ENCODE measurements at places on chromosomes 5 and 9. TPM values are rescaled to one million over a fixed set of nuclear protein-coding genes. Genes with fewer than 3 reads are reported as not detected.

- H3K27me3 ChIP-seq = no peaks in the 10 kb centered on the region
- H3K4me1 ChIP-seq = no peaks in the 10 kb centered on the region
- no peak overlapping the region for H3K4me3 ChIP-seq
- DNase-seq = no peak
- H3K27ac ChIP-seq = no peak overlapping the region
- no peaks in the 10 kb centered on the region for H3K36me3 ChIP-seq
Observed at GRCh38 chr5:108696951-108697715, 50.6 kb upstream of the FER start.

- H3K4me3 ChIP-seq = no peak overlapping the region
- no peaks in the 10 kb centered on the region for H3K36me3 ChIP-seq
- no peaks in the 10 kb centered on the region for H3K4me1 ChIP-seq
Observed at GRCh38 chr5:32810804-32811203, 99.7 kb downstream of the NPR3 start.

DNA sequence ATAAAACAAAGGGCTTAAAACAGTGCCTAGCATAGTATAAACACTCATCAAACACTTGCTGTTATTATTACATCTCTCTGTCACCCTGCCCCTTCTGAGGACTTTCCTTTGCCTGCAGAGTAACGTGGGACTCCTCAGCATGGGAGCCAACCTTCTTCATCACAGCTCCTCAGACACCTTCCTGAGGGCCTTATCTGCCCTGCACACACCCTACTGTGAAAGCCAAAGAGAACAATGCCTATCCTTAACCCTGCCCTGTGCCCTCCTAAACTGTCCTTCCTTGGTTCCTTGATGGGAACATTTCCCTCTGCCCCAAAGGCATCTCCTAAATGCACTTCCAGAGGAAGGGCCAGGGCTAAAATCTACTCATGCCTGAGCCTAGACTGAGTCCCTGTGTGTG is 20.6 kb upstream of the HAND1 start:
- no peak overlapping the region for H3K4me3 ChIP-seq
- H3K27me3 ChIP-seq = peaks cover 15% of the 10 kb centered on the region
- H3K4me1 ChIP-seq = no peaks in the 10 kb centered on the region
- H3K27ac ChIP-seq = no peak overlapping the region

DNA sequence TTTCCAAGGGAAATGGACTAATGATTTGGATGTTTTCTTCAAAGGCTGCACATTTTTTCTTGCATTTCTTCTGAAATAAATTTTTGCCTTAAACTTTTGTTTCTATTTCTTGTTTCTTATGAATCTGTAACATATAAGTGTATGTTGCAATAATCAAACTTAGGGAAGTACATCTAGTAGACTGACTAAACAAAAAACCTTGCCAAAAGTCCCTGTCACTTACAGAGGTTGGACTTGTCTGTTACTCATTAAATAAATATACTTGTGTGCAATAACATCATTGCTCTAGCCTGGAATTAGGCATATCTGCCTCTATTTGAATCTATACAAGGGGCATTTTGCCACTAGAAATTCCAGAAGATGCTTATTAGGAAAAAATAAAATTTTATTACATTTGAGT is 56.6 kb downstream of the C6 start:
- H3K4me3 ChIP-seq = no peak overlapping the region
- no peak overlapping the region for H3K27ac ChIP-seq
- H3K27me3 ChIP-seq = no peaks in the 10 kb centered on the region
- DNase-seq = no peak
- H3K36me3 ChIP-seq = no peaks in the 10 kb centered on the region

SRA1 gene
- 25.1 TPM for total RNA-seq

AMBP gene
- total RNA-seq = not detected

ARL10 gene
- 6.0 TPM for total RNA-seq

GRCh38 chr9:128690684-128691034 is 1.6 kb downstream of the SET start:
- H3K4me3 ChIP-seq = peak overlapping the region; percentile 90
- peaks cover 41% of the 10 kb centered on the region for H3K36me3 ChIP-seq
- DNase-seq = no peak
- no peak overlapping the region for H3K27ac ChIP-seq
- H3K27me3 ChIP-seq = no peaks in the 10 kb centered on the region

GFI1B gene
- total RNA-seq = 0.90 TPM

- DNase-seq = no peak
- H3K27me3 ChIP-seq = no peaks in the 10 kb centered on the region
- no peak overlapping the region for H3K27ac ChIP-seq
- H3K4me3 ChIP-seq = no peak overlapping the region
Observed at GRCh38 chr5:15834596-15835245, 334.7 kb downstream of the FBXL7 start.

DNA sequence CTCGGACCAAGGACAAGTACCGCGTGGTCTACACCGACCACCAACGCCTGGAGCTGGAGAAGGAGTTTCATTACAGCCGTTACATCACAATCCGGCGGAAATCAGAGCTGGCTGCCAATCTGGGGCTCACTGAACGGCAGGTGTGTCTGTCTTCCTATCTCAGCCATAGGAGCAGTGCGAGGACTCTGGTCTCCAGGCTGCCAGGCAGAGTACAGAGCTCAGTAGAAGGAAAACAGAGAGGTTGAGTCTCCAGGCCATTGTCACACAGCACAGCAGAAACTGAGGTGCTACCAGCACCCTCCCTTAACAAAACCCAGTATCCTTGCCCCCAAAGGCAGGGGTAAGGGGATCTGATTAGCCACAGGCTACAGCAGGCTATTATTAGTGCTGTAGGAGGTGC is 7.1 kb upstream of the SLC6A7 start:
- H3K36me3 ChIP-seq = no peaks in the 10 kb centered on the region
- no peak overlapping the region for H3K4me3 ChIP-seq
- H3K4me1 ChIP-seq = peaks cover 16% of the 10 kb centered on the region
- no peaks in the 10 kb centered on the region for H3K27me3 ChIP-seq
- no peak overlapping the region for H3K27ac ChIP-seq

DNA sequence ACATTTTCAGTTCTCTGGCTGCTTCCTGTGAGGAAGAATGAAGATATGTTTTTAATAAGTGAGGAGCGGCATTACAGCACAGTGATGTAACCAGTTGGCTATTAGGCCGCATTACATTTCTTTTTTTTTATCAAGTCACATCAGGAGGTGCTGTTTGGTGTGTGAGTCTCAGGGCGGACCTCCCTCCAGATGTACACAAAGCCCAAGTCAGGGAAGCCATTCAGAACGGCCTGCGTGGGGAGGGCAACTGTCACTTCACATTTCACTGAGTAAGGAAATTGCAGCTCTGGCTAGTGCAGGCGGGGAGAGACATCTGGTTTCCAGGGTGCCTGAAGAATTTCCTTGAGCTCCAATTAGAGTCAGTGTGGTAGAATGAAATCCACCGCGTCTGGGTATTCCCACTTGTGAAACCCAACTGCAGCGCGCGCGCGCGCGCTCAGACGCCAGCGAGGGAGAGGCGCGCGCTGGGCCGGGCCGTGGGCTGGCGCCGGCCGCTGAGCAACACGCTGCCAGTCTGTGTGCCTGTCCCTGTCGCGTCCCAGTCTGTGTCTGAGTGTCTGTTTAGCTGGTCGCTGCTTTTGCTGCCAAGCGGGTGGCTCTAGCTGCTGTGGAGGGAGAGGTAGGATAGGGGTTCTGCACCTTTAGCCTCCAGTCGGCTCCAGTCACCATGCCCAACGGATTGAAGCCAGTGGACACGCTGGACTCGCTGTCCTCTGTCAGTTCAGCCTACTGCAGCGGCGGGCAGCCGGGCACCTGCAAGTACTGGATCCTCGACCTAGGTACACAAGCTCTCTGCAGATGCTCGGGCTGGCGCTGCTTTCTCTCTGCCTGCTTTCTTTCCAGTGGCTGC is 140.8 kb upstream of the OTULINL start:
- peaks cover 18% of the 10 kb centered on the region for H3K4me1 ChIP-seq
- H3K4me3 ChIP-seq = peak overlapping the region; percentile 9
- DNase-seq = peak; percentile 84
- no peaks in the 10 kb centered on the region for H3K36me3 ChIP-seq

DNA sequence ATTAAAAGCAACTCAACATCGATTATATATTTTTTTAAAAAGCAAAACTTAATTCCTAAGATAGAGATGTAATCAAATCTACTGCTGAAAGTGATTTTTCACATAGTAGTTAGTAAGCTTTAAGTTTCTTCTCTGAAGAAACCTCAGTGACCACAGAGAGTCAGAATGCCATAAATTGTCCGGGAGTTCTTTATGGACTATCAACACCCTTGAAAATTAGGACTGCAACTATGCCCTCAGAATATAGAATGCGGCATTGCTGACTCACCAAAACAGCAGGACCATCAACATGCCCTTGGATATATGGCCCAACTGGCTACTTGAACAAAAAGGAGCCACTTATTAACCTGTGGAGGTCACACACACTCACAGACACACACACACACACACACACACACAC is 228.9 kb upstream of the SNX2 start:
- no peak overlapping the region for H3K4me3 ChIP-seq
- H3K27me3 ChIP-seq = no peaks in the 10 kb centered on the region
- DNase-seq = no peak
- no peaks in the 10 kb centered on the region for H3K4me1 ChIP-seq

DNA sequence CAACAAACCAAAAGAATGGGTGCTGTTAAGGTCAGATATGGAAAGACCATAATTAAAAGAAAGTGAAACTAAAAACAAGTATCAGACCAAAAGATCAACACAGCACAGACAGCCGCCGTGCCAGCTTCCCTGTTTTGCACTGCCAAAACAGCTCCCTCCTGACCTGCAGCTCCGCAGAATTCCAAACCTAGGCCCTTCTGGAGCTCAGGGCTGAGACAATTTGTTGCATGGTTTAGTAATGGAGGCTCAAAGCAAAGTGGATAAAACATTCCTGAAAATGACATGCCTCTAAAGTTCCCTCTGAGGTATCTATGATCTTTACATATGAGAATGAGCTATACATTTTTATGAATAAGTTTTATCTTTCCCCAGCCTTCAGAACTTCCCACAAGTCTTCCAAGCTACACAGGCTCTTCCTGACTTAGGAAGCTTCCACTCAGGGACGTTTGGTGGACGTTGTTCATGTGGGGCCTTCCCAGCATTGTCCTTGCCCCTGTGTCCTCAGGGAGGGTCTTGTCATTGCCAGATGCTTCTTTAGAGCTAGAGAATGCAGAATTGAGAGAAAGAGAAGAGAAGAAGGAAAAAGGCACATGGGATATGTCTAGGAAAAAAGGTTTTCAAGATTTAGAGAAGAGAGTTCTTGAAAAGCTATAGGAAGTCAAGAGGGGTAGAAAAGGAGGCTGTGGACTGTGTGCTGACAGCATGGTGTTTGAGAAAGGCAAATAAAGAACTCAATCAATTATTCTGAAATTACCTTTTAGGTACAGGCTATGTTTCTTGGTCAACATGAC is 28.4 kb upstream of the SSBP2 start:
- no peaks in the 10 kb centered on the region for H3K36me3 ChIP-seq
- H3K4me3 ChIP-seq = peak overlapping the region; percentile 19
- no peaks in the 10 kb centered on the region for H3K27me3 ChIP-seq
- peak; percentile 90 for DNase-seq

GRCh38 chr5:170327168-170327567 is 29.6 kb upstream of the LCP2 start:
- no peak for DNase-seq
- H3K36me3 ChIP-seq = no peaks in the 10 kb centered on the region
- H3K27me3 ChIP-seq = no peaks in the 10 kb centered on the region
- H3K4me3 ChIP-seq = no peak overlapping the region
- H3K27ac ChIP-seq = no peak overlapping the region

PCA3 gene
- not detected for total RNA-seq

DNA sequence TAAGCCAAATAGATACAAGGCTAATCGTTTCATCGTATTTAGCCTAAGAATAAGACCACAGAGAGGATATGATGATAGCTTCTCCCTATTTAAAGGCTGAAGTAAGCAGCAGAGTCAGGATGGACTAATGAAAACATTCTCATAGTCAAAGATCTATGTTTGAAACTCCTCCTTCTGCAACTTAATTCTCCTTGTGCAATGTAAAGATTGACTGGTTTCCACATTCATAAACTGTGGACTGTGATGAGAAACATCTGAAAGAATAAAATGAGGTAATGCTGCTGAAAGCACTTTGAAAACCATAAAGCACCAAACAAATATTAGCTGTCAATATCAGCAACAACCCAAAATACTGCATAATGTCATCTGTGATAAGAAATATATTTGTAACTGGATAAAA is 361.9 kb downstream of the CSNK1G3 start:
- H3K27ac ChIP-seq = no peak overlapping the region
- H3K4me1 ChIP-seq = peaks cover 7% of the 10 kb centered on the region
- DNase-seq = no peak
- H3K27me3 ChIP-seq = no peaks in the 10 kb centered on the region

GRCh38 chr9:792331-793260 is 48.9 kb upstream of the DMRT1 start:
- H3K4me3 ChIP-seq = no peak overlapping the region
- no peaks in the 10 kb centered on the region for H3K27me3 ChIP-seq
- H3K27ac ChIP-seq = peak overlapping the region; percentile 62
- H3K4me1 ChIP-seq = no peaks in the 10 kb centered on the region
- DNase-seq = peak; percentile 23

FBLL1 gene
- total RNA-seq = not detected

- H3K4me3 ChIP-seq = no peak overlapping the region
- no peak for DNase-seq
- H3K27me3 ChIP-seq = no peaks in the 10 kb centered on the region
- no peak overlapping the region for H3K27ac ChIP-seq
- no peaks in the 10 kb centered on the region for H3K36me3 ChIP-seq
Observed at GRCh38 chr9:82184524-82184923, 196.0 kb downstream of the SPATA31D1 start.

- peaks cover 13% of the 10 kb centered on the region for H3K4me1 ChIP-seq
- no peaks in the 10 kb centered on the region for H3K36me3 ChIP-seq
- no peak overlapping the region for H3K27ac ChIP-seq
- H3K4me3 ChIP-seq = no peak overlapping the region
Observed at GRCh38 chr9:87577746-87578145, 80.1 kb downstream of the DAPK1 start.

- DNase-seq = no peak
- no peak overlapping the region for H3K4me3 ChIP-seq
- H3K27ac ChIP-seq = no peak overlapping the region
- H3K27me3 ChIP-seq = no peaks in the 10 kb centered on the region
- no peaks in the 10 kb centered on the region for H3K4me1 ChIP-seq
Observed at GRCh38 chr9:81032030-81032572, 657.2 kb downstream of the TLE1 start.

- no peaks in the 10 kb centered on the region for H3K4me1 ChIP-seq
- H3K27ac ChIP-seq = no peak overlapping the region
- no peaks in the 10 kb centered on the region for H3K36me3 ChIP-seq
- DNase-seq = no peak
Observed at GRCh38 chr5:24110004-24110615, 534.7 kb downstream of the CDH10 start.

SLC45A2 gene
- not detected for total RNA-seq

IFNE gene
- not detected for total RNA-seq

BARHL1 gene
- not detected for total RNA-seq

GRCh38 chr5:142313682-142314081 is 11.1 kb downstream of the SPRY4 start:
- peaks cover 31% of the 10 kb centered on the region for H3K4me1 ChIP-seq
- H3K27me3 ChIP-seq = no peaks in the 10 kb centered on the region
- peak overlapping the region; percentile 23 for H3K27ac ChIP-seq
- DNase-seq = no peak

DBH gene
- total RNA-seq = 0.08 TPM

GRCh38 chr5:84292000-84292642 is 92.6 kb downstream of the EDIL3 start:
- H3K27me3 ChIP-seq = no peaks in the 10 kb centered on the region
- no peak overlapping the region for H3K4me3 ChIP-seq
- H3K36me3 ChIP-seq = no peaks in the 10 kb centered on the region

- no peaks in the 10 kb centered on the region for H3K4me1 ChIP-seq
- peaks cover 84% of the 10 kb centered on the region for H3K36me3 ChIP-seq
- no peaks in the 10 kb centered on the region for H3K27me3 ChIP-seq
- peak; percentile 54 for DNase-seq
Observed at GRCh38 chr5:1483856-1484729, 38.9 kb upstream of the SLC6A3 start.

GRCh38 chr9:136769710-136770191 is 5.4 kb upstream of the LCN15 start:
- peak; percentile 84 for DNase-seq
- H3K36me3 ChIP-seq = no peaks in the 10 kb centered on the region
- peaks cover 16% of the 10 kb centered on the region for H3K27me3 ChIP-seq
- H3K27ac ChIP-seq = no peak overlapping the region
